CD4-positive, alpha-beta T cell treated with Interleukin-10 for 1 hour (primary cell): ENCODE measurements at places on chromosomes 1 and 21.

- DNase-seq: no peak
Observed at GRCh38 chr21:45281411-45282282, 6.0 kb downstream of the POFUT2 start.

DNA sequence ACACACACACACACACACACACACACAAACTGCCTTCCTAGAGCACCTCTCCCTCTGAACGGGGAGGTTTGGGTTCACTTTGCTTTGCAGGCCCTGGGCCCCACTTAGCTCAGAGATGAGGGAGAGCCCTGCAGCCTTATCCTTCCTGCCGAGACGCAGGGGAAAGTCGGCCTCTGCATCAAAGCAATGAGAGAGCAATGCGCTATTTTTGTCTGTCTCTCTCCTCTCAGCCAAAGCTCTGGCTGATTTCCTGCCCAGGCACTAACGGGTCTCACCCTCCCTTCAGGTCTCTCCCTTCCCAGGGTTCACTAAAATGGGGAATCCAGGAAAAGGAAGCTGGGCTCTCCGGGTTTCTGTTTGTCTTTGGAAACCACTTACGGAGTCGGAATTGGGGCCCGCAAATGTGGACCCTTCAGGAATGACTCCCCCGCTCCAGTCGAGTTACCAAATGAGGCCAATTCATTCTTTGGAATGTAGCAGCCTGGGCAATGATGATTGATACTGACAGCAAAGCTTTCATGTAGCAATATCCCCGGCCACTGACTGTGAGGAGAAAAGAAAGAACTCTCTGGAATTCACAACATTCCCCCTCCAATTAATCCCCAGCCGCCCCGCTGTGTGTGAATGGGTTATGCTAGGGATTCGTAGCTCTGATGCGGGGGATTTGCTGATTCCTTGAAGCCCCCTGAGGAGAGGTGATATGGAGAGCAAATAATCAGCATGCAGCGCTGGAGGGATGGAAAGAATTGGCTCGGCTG is 61.5 kb upstream of the WLS start:
- DNase-seq: no peak

GRCh38 chr1:241998412-241998921 is 431 bp downstream of the MAP1LC3C start:
- DNase-seq: peak; percentile 42

- no peak for DNase-seq
Observed at GRCh38 chr1:19903621-19904020, 19.8 kb downstream of the PLA2G2E start.

DNA sequence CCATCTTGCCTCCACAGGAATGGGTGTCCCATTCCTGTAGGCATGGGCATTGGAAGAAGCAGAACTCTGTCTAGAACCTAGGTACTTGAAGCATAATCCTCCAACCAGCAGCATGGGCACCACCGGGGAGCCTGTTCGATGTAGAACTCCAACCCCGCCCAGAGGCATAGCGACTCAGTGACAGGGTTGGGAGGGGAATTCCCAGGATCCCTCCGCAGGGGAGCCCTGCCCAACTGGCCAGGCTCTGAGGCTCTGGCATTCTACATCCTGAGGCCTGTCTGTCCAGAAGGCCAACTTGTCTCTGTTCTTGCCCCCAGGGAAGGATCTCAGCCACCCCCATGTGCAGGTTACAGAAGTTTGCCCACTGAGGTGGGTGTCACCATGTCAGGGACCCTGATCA is 38.2 kb downstream of the CACNA1S start:
- DNase-seq: no peak

DNA sequence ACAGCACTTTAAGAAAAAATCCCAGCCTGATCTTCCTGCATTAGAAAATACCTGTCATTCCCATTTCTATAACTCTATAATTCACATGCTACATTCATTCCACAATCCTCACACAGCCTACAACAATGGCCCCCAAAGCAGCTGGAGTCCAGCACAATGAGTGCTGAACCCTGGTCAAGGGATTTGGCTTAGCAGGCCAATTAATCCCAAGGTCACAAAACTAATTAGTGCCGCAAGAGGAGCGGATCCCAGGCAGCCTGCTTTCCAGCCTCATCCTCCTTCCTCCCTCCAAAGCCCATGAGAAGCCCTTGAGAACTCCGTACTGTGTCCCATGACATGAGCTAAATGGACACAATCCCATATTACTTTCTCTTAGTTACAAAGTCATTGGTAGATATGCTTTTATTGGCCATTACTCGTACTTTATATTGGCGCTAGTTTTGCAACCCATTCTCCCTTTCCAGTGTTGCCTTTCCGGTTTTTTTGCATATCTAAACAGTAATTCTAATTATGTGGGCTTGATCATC is 94.8 kb downstream of the DAB1 start:
- no peak for DNase-seq

- peak; percentile 82 for DNase-seq
Observed at GRCh38 chr1:226677027-226678020, 61.8 kb downstream of the ITPKB start.

GRCh38 chr1:195866091-195866780 is 742.0 kb downstream of the KCNT2 start:
- DNase-seq: no peak

- DNase-seq: no peak
Observed at GRCh38 chr1:201517631-201518030, 10.7 kb upstream of the CSRP1 start.

GRCh38 chr1:63534406-63534805 is 11.1 kb downstream of the EFCAB7 start:
- no peak for DNase-seq

- DNase-seq: no peak
Observed at GRCh38 chr1:219039017-219039681, 134.5 kb upstream of the LYPLAL1 start.

DNA sequence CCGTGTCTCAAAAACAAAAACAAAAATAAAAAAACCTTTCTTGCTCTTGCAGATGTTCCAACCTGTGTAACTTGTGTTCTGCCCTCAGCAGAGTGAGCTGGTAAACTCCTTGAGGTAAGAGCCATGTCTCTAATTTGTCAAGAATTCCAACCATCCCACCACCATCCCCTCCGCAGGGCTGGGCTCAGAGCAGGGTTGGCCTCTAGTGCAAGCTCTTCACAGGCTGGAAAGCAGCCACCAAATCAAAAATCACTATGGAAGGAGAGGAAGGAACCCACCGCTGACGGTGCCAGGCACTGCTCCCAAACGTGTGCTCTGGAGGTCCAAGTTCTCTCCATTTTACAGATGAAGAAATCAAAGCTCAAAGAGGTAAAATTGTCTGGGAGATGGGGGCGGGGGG is 9.4 kb downstream of the PLEKHA6 start:
- DNase-seq: no peak

- no peak for DNase-seq
Observed at GRCh38 chr21:40829308-40829707, 17.6 kb downstream of the DSCAM start.

GRCh38 chr1:224058303-224058702 is 55.6 kb upstream of the FBXO28 start:
- DNase-seq: no peak

GRCh38 chr1:219657186-219657585 is 44.3 kb upstream of the ZC3H11B start:
- no peak for DNase-seq

DNA sequence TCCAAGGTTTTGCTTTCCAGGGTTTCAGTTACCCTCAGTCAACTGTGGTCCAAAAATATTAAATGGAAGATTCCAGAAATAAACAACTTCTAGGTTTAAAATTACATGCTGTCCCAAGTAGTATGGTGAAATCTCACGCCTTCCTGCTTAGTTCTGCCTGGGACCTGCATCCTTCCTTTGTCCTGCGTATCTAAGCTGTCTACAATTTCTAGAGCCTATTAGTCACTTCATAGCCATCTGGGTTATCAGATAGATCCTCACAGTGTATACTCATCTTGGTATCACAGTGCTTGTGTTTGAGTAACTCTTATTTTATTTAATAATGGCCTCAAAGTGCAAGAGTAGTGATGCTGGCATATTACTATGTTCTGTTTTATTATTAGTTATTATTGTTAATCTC is 157.7 kb downstream of the ROR1 start:
- DNase-seq: no peak

- no peak for DNase-seq
Observed at GRCh38 chr1:33710967-33711366, 152.9 kb upstream of the HMGB4 start.

DNA sequence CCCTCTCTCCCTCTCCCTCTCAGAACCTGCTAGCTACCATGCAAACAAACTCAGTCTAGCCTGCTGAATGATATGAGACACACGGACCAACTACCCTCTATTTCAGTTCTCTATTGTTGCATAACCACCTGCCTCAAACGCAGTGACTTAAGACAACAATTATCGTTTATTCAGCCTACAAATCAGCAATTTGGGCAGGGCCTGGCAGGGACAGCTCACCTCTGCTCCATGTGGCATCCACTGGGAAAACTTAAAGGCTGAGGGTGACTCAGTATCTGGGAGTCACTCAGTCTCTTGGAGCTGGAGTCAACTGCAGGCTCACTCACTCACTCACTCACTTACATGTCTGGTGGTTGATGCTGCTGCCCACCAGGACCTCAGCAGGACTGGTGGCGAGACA is 121.3 kb downstream of the SEC16B start:
- DNase-seq: no peak

DNA sequence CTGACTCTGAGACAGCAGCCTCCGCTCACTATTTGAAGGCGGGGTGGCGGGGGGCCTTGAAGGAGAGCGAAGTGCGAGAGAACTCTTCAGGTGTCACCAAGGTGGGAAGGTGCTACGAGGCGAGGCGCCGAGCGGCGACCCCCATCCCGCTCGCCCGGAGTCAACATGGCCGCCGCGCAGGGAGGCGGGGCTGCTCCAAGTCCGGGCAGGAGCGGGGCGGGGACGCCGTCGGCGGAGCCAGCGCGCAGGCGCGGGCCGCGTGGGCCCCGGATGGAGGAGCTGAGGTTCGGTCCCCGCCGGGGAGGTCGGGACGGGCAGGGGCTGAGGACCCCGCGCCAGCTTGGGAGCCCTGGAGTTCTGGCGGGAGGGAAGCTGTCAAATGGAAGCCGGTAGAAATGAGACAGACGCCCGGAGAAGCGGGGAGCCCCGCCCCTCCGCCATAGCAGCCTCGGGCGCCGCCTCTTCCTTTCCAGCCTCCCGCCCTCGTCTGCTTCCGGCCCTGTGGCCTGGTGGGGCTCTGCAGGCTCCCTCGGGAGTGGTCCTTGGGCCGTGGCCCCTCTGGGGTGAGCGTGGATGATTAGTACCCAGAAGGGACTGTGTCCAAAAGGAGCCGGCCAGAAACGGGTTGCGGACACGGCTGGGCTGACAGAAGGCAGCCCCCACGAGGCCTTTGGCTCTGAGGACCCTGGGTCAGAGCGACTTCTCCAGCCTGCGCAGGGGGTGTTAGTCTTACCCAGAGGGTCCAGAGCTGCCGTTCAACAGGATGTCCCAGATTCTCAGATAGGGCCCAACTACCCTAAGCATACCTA is at the start of gene PIGV:
TSS of gene PIGV (plus strand) at position 245 of the 809 bp plus-strand sequence. CDS start 2,866 bp downstream, outside the sequence.
- DNase-seq: peak; percentile 88

GRCh38 chr1:218624052-218624451 is 278.9 kb downstream of the TGFB2 start:
- DNase-seq: no peak

- DNase-seq: no peak
Observed at GRCh38 chr1:229076195-229076594, 194.7 kb upstream of the RAB4A start.

GRCh38 chr1:180522213-180522515 is 19.8 kb upstream of the ACBD6 start:
- DNase-seq: no peak

- DNase-seq: peak; percentile 87
Observed at GRCh38 chr1:41898191-41898713, 20.5 kb downstream of the HIVEP3 start.

DNA sequence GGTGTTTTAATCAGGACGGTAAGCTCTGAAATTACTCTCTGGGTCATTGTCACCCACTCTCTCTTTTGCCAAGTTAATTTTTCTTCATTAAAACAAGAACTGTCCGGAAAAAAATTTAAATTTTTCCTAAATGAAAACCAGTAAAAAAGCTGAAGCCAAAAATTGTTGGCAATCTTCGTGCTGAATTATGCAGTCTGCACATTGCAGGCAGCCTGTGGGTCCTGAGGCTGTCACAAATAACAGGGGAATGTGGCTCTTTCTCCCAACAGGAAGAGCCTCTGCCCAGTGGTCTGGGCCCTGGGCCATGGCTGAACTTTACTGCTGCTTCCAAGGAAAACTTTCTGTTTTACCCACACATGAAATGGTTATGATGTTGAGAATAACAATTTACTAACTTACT is 153.9 kb upstream of the SPAG17 start:
- DNase-seq: no peak

GRCh38 chr1:156927215-156928042 is 7.0 kb downstream of the LRRC71 start:
- peak; percentile 61 for DNase-seq

- DNase-seq: peak; percentile 13
Observed at GRCh38 chr1:32786856-32787255, 30.3 kb downstream of the YARS1 start.

GRCh38 chr21:41006636-41007035 is 159.7 kb upstream of the DSCAM start:
- DNase-seq: no peak

- DNase-seq: no peak
Observed at GRCh38 chr1:230261928-230262650, 164.0 kb downstream of the PGBD5 start.

- no peak for DNase-seq
Observed at GRCh38 chr1:159823406-159823805, 3.3 kb upstream of the SLAMF8 start.

- DNase-seq: peak; percentile 35
Observed at GRCh38 chr1:171801487-171801891, 20.0 kb downstream of the METTL13 start.
